Stimulated activated CD8-positive, alpha-beta memory T cell treated with anti-CD3 and anti-CD28 coated beads, Interleukin-7, amount 100 ng/mL, for 4 hours (primary cell): ENCODE measurements at places on chromosomes 2 and 18.

DNA sequence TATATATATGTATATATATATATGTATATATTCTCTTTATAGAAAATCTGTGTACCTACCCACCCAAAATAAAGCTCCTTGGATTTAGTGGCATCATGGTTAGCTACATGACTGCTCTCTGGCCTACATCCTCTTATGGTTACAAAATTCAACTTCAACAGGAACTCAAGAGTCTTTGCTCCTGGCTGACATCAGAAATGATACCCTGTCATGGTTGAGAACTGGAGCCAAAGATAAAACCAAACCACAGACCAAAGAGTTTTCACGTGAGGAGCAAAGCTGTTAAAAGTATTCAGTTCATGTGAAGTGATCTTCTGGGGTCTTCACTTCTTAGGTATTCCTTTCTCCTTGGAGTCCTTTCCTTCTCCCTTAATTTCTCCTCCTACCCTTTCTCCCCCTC, 476.3 kb downstream of the SOX11 start:
- DNase-seq, result no peak

- no peak for DNase-seq
These were observed 7.7 kb upstream of the TRAPPC8 start for GRCh38 chr18:31950583-31950982.

DNA sequence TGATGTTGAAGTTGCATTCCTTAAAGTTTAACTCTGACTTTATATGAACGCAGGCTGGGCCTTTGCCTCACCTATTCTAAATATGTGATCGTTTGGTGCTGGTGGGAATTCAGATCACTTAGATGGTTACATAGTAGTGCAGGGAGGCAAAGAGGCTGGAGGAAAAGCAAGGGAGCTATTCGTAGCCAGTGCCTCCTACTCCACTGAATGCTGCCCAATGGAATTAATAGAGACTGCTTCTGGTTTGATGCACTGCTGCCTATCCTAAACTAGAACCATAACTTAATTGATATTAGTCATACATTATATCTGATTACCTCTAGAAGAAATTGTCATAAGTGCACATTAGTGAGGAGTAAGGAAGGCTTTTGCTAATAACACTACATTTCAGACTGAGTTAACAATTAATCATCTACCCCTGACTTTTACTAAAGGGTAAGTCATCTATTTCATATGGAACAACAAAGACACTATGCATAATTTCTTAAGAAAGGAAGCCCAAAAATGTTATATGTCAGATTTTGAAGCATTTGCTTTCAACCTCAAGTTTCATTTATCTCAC, 72.3 kb downstream of the SLC5A7 start:
- DNase-seq, result no peak

- no peak for DNase-seq
These were observed 957.1 kb upstream of the CHAC2 start for GRCh38 chr2:52810460-52810859.

DNA sequence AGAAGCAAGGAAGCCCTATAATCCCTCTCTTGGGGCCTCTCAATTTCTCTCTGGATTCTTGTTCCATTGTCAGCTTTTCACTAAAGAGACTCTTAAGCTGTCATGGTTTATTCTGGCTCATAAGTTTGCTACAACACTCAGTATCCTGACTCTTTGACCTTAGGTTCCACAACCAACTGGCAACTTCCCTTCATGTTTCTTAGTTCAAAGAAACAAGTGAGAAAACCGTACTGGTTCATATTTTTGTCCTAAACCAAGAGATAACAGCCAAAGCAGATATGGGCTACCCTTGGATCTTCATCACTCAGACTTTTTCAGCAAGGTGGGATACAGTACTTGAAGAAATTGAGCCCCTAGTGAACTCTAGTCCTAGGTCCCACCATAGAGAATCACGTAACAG, 109.9 kb upstream of the CRIM1 start:
- no peak for DNase-seq

DNA sequence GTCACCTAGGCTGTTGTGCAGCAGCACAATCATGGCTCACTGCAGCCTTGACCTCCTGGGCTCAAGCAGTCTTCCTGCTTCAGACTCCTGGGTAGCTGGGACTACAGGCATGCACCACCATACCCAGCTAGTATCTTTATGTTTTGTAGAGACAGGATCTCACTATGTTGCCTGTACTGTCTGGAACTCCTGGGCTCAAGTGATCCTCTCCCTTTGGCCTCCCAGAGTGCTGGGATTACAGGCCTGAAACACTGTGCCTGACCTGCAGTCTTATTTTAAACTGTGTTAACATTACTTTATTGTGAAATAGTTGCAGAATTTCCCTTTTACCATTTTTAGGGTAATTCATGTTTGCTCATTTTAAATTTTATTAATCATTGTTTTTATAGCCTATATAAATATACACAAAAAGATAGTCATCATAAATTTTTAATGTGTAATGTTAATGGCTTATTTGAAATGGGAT, 24.6 kb downstream of the EML4 start:
- no peak for DNase-seq

GRCh38 chr18:61856678-61857077, 36.1 kb downstream of the RNF152 start:
- DNase-seq, result no peak

GRCh38 chr2:171271971-171272436, 111.3 kb upstream of the TLK1 start:
- no peak for DNase-seq

DNA sequence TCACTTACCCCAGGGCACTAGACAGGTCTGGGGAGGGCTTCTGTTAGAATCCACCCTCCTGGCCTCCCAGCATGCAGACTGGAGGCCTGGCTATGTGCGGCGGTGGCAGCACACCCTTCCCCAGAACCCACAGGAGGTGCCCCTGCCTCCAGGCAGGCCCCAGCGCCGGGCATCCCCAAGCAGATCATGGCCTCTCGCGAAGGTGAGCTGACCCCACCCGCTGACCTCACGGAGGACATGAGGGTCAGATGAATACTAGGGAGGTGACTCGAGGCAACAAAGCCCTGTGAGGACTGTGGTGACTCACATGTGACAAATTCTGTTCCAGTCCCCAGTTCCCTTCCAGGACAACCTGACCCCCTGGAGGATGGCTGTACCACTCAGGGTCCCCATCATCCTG, 1.9 kb downstream of the MAB21L4 start:
- DNase-seq, result no peak

- no peak for DNase-seq
These were observed 98.7 kb downstream of the SLC8A1 start for GRCh38 chr2:40353231-40353630.

DNA sequence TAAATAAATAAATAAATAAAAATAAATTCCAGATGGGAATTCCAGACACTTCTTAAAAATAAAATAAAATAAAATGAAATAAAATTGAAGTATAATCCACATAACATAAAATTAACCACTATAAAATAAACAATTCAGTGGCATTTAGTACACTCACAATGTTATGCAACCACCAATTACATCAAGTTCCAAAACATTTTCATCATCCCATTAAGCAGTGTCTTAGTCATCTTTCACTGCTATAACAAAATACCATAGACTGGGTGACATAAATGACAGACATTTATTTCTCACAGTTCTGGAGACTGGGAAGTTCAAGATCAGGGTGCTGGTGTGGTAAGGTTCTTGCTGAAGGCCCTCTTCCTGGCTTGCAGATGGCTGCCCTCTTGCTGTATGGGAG, 22.6 kb upstream of the PROKR1 start:
- no peak for DNase-seq
